ENCODE measurements at places on chromosomes 7 and 10. TPM values are rescaled to one million over a fixed set of nuclear protein-coding genes. Genes with fewer than 3 reads are reported as not detected.

The ZNF239 gene
- total RNA-seq = 6.7 TPM

The KMT2C gene
- total RNA-seq = 74.2 TPM

The FAM20C gene
- 67.1 TPM for total RNA-seq

The AKR1B15 gene
- total RNA-seq = not detected

The LDB3 gene
- 64.6 TPM for total RNA-seq
